Left renal cortex interstitium (tissue), 4 donors: ENCODE measurements at places on chromosomes 7 and 10.

- DNase-seq: no peak
Observed at GRCh38 chr10:133154996-133155778, 4.8 kb upstream of the KNDC1 start.

GRCh38 chr7:93968911-93969620, 35.1 kb downstream of the BET1 start:
- DNase-seq: no peak

GRCh38 chr7:28062197-28062991, 118.2 kb downstream of the JAZF1 start:
- DNase-seq: no peak

- no peak for DNase-seq
Observed at GRCh38 chr7:128407751-128408708, 1.8 kb downstream of the IMPDH1 start.

- no peak for DNase-seq
Observed at GRCh38 chr7:153902862-153903261, 149.3 kb upstream of the DPP6 start.

GRCh38 chr7:115086146-115086841, 164.4 kb downstream of the MDFIC start:
- no peak for DNase-seq

DNA sequence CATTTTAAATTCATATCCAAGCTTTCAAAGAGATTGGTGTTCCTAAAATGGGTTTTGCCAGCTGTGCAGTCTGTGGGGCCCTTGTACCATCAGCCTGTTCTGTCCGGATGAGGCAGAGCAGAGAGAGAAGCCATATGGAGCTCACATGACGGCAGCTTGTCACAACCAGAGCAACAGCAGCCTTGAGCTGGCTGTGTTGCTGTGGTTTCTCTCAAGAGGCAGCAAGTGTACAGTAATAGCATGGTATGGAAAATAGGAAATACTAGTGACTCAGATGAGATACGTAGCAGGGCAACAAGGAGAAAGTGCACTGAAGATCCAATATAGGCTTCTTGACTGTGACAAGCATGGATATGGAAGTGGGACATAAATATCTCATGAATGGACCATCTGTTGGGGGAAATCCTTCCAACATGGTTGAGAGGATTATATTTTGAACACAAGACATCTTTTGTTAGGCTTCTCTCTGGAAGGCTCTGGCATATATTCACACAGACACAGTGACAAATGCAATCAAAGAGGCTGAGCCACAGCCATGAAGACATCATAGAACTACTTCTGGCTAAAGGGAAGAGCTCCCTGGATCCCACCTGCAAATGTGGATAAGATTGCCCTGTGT, 251.0 kb upstream of the TAC1 start:
- DNase-seq: no peak

DNA sequence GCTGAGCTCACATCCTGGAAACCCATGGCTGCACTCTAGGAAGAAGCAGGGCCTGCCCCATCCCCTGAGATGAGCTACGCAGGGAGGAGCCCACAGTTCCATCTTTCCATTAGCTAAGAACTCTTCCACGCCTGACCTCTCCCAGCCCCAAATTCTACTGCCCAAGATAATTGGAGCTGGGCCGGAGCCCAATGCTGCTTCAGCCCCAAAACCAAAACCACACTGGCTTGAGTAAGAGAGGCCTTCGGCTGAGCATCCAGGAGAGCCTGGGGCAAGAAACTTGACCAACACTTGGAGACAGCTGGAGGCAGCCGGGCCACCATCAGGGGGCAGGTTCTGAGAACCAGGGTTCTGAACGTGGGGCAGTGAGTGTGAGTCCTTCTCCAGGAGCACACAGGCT, 116.1 kb upstream of the ZMIZ1 start:
- no peak for DNase-seq

DNA sequence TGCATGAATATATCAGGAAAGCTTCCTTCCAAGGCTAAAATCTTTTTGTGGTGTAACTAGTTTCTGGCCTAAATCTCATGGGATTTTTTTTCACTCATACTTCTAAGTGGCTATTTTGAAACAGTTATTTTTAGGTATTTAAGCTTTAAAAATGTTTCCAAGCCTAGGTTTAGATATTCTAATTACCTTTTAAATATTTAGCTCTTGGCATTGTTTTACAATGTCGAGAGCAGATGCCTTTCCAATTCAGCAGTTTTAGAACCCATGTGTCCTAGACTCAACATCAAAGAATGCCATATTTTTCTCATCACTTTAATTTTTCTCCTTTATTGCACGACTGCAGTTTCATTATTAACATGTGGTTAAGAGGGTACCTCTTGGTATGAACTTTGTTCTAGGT, 27.1 kb upstream of the STOX1 start:
- no peak for DNase-seq

DNA sequence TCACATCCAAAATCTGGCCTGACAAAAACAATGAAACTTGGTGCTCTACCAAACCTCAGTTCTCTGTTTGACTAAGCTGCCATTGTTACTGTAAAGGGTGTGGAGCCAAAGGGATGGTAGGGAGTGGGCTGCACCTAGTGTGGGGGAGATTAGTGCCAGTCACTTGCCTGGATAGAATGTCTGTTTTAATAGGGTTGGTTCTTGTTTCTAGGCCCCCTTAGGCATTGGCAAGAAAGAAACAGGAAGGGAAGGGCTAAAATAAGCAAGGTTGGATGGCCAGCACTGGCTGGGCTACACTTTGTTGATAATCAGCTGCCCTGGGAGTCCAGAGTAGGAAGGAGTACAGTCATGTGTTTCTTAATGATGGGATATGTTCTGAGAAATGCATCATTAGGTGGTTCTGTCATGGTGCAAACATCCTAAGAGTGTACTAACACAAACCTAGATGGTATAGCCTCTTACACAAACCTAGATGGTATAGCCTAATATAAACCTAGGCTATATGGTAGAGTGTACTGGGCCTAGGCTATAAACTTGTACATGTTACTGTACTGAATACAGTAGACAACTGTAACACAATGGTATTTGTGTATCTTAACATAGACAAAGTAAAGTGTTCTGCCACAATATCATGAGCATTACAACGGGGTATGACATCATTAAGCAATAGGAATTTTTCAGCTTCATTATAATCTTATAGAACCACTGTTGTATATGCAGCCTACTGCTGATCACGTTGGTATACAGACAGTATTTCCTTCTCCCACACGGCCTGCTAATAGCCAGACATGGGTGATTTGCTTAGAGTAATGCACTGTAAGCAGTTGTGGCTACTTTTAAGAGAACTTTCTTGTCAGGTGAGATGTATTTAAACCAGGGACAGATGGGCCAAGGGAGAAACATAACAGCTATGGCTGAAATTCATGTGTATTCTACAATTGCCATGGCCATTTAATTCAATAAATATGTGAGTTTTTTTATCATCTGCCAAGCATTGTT, 15.4 kb downstream of the BBIP1 start:
- DNase-seq: no peak

- DNase-seq: no peak
Observed at GRCh38 chr10:12944931-12945330, 56.6 kb downstream of the CCDC3 start.

GRCh38 chr10:48343921-48344598, 37.6 kb downstream of the MAPK8 start:
- no peak for DNase-seq

DNA sequence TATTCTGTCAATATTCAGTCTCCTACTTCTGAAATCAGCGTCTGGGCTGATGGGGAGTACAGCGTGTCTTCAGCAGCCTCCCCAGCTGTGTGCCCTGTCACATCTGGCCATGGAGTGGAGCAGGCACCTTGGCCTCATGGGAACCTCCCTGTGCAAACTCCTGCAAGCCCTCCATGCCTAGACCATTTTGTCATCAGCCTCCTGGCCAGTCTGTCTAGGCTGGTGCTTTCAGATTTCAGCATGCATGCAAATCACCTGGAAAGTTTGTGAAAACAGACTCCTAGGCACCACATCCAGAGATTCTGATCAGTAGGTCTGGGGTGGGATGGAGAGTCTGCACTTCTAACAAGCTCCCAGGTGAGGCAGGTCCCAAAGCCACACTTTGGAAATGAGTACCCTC, 26.2 kb upstream of the CCSER2 start:
- DNase-seq: no peak

- no peak for DNase-seq
Observed at GRCh38 chr7:96233084-96233483, 88.8 kb downstream of the SLC25A13 start.

GRCh38 chr10:94361171-94361794, 1.5 kb downstream of the NOC3L start:
- DNase-seq: no peak

DNA sequence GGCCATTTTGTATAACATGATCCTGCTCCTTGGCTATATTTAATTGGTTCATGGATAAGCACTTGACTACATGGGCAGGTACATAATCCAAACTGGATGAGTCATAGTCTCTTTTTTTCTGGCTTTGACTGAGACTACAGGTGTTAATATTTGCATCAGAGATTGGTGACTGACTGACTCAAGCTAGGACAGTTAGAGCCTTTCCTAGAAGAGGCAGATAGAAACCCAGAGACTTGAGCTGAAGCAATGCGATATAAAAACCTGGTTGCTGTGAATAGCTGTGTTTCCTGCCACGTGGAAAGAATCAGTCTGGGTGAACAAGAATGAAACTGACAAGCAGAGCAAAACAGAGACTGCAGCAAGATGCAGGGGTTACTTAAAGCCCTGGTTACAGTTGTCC, 81.0 kb downstream of the SAMD9 start:
- no peak for DNase-seq
